ENCODE measurements at places on chromosomes 12 and 14.

DNA sequence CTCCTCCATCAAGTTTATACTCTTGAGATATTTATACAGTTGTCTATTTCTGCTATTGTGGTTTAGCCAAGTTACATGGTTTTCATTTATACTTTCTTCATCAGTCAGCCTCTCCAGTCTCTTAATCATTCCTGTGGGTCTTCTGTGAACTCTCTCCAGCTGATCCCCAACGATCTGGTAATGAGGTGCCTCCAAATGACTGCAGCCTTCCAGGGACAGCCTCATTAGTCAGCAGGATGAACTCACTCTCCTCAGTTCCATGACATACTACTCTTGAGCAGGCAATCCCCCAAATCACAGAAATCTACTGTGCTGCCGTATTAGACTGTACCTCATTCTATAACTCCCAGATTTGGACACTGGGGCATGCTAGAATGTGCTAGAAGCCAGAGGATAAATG lies 15.3 kb downstream of the AREL1 start:
- no peak for DNase-seq

DNA sequence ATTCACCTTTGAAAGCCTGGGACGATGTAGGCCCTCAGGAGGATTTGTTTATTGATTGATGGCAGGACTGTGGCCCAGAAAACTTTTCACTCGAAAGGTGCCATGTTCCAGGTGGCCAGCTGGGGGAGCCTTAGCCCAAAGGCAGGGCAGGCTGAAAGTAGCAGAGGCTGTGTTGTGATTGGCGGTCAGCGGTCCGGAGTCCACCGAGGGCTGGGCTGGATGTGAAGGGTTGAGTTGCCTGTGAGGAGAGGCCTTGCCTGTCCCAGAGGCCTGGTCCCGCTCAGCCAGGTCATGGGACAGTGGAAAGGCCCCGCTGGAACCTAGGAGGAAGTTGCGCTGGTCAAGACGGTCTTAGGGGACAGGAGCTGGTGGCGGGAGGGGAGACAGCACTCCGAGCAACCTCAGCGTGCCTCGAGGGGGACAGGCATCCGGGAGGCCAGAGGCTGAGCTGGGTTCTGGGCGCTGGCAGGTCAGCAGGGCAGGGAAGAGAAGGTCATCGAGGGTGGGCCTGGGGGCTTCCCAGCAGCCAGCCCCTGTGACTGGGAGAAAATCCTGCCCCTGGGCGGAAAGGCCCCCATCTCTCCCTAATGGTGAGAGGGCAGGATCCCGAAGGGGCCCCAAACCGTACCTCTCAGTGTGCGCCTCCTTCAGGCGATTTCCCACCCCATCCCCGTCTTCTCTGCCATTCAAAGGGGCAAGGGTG lies 26.3 kb downstream of the CMA1 start:
- peak; percentile 32 for DNase-seq

- no peak for DNase-seq
Observed at GRCh38 chr14:20413744-20414082, 412 bp upstream of the TEP1 start.

DNA sequence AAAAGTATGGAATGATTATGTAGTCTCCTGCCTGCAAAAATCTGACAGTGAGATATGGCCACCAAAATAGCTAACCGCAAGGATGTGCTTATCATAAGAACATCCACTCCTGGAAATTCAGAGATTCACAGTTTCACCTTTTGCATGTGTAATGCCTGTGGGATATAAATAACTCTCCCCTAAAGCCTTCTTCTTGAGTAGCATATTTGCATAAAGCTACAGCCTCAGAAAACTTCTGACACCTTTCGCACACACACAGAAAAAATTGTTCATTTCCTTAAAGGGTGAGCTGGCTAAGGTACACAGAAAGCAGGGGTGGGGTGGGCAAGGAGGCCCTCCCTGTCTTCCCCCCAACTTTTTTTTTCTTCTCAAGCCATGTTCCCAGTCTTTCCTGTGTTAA lies 3.1 kb upstream of the IGF1 start:
- no peak for DNase-seq

DNA sequence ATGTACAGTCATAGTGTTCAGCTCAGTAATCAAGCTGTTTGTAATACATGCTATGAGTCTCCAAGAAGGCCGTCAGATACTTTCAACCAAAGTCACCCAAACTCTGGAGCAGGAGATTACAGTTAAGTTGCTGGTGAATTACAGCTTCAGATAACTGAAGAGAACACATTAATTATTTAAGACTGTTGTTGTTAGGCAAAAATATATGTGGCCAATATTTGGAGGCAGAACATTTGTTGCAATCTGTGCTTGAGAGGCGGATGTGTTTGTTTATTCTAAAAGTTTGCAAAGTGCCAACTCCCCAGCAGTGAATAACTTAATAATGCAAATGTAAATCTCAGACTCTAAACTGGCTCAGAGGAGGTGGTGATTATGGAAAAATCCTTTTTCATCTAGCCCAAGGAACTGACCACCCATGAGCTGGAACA lies 300.7 kb upstream of the TBX3 start:
- no peak for DNase-seq

DNA sequence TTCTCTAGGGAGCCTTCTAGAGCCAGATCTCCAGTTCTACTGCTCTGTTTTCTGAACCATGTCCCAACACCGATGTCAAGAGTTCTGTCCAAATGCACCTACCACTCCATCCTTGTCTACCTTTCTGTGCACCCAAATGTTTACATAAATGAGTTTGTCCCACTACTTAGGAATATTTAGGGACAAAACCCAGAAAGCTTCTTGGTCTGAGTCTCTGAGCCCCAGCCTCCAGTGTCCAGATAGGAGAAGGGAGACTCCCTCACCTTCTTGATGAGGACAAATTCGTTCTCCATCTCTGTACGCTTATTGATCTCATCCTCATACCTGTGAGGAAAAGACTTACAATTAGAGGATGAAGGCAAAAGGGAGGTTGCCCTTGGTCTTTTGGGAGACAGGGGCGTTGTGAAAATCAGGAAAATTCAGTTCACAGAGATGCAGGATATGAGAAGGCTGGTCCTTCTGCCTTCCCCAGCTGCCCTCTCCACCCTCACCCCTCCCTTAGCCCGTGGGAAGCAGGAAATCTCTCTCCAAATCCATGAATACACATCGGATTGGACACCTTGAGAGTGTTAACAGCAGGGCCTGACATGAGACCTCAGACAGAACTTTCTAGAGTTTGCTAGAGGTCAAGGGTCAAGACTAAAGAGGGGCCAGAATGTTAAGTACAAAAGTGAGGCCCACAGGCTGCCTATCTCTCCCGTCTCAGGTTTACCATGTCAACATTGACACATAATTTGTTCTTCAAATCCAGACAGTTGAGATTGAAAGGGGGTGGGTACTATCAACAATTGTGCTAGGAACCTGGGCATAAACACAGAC lies 3.8 kb downstream of the KRT8 start:
- no peak for DNase-seq

GRCh38 chr12:48601013-48601756 lies 31.3 kb upstream of the LALBA start:
- DNase-seq: no peak

DNA sequence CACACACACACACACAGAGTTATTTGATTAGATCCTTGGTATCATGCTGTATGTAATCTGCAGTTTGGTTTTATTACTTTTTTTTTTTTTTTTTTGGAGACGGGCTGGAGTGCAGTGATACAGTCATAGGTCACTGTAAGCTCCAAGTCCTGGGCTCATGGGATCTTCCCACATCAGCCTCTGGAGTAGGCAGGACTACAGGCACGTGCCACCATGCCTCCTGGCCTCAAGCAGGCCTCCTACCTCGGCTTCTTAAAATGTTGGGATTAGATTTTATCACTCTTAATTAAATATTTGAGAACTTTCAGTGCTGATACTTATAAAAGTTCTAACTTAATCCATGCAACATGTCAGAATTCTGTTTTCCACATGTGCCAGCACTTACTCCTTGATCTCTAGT lies 31.3 kb upstream of the PSEN1 start:
- DNase-seq: no peak

GRCh38 chr14:68864361-68864750 lies 71.5 kb upstream of the ZFP36L1 start:
- DNase-seq: no peak

GRCh38 chr12:8912914-8913313 lies 1.4 kb upstream of the PHC1 start:
- DNase-seq: no peak

DNA sequence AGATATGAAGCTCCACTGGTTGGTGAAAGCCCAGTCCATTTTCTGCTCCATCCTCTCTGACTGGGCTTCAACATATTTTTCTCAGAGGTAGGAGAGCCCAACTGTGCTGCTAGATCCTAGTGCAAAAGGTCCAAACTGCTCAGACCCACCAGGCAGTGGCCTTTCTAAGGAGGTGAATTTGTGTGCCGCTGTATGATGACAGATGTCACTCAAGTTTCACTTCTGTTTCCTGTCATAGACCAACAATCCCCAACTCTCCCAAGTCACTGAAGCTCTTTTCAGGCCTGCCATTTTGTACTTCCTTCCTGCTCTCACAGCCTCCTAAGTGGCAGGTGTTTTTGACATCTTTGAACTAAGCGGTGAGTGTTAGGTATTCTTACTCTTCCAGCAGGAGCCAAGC lies 16.4 kb upstream of the RNASE4 start:
- no peak for DNase-seq

DNA sequence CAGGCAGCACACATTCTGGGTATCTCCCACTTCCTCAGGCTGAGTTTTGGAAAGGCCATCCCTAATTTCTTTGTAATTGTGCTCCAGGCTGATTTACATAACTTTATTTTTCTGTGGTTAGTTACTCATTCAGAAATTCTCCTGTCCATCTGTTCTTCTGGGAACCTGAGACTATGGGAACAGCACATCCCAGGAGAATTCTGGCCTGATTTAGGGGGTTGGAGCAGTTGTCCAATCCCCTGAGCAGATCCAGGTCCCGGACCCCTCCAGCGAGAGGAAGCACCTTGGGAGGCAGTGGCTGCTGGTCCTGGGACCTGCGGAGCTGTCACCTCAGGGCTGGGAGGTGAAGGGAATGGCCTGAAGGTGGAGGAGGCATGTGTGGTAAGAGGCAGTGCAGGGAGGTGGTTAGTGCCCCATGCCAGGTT lies 40.4 kb downstream of the TSPAN9 start:
- no peak for DNase-seq

DNA sequence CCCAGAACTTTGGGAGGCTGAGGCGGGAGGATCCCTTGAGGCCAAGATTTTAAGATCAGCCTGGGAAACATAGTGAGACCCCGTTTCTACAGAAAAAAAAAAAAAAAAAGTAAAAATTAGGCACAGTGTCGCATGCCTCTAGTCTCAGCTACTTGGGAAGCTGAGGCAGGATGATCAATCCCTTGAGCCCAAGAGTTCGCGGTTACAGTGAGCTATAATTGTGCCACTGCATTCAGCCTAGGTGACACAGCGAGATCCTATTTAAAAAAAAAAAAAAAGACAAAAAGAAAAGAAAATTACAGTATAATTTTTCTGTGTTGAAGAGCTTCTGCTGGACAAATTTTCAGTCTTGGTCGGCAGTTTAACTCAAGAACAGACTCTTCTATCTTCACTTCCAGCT lies 133.9 kb upstream of the FGD4 start:
- no peak for DNase-seq

DNA sequence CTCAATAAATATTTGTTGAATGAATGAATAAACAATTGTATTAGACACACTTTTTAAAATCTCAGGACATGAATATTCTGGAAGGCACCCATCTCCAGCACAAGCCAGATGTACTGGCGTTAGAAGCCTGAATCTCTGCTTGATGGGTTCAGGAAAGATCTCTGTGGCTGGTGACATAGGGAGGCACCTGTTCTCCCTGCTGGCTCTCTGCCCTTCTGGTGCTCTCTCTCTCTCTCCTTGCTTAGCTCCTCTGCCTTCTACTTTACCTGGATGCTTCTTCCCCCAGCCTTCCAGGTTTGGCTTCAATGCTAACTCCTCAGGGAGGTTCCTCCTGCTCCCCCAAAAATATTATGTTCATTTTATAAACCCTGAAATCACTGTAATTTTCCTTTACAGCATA lies 1.5 kb downstream of the CYP46A1 start:
- no peak for DNase-seq

GRCh38 chr14:28361486-28361885 lies 405.1 kb upstream of the FOXG1 start:
- DNase-seq: no peak

DNA sequence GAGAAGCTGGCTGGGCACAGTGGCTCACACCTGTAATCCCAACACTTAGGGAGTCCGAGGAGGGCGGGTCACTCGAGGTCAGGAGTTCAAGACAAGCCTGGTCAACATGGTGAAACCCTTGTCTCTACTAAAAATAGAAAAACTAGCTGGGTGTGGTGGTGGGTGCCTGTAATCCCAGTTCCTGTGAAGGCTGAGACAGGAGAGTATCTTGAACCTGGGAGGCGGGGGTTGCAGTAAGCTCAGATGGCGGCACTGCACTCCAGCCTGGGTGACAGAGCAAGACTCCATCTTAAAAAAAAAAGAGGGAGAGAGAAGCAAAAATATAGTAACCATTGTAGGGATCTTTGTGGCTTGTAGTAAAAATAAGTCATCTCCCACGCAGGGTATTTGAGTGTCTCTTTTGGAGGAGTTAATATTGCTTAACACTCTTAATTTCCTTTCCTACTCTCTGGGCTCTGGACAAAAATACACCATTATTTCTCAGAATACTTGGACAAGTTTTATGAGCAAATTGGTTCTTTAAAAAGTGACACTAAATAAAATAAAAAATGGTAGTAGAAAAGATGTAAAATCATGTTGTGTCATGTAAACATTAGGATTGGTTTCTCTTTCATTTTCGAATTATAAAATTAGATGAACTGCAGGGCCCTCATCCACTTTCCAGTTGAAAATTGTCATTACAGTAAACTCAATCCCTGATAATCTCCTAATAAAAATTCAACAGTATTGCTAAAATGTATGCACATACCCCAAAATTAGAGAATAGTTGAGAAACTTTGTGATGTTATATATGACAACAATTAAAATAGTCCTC lies 61.1 kb upstream of the C12orf71 start:
- no peak for DNase-seq

- DNase-seq: no peak
Observed at GRCh38 chr12:108029051-108029835, 99.8 kb upstream of the WSCD2 start.

DNA sequence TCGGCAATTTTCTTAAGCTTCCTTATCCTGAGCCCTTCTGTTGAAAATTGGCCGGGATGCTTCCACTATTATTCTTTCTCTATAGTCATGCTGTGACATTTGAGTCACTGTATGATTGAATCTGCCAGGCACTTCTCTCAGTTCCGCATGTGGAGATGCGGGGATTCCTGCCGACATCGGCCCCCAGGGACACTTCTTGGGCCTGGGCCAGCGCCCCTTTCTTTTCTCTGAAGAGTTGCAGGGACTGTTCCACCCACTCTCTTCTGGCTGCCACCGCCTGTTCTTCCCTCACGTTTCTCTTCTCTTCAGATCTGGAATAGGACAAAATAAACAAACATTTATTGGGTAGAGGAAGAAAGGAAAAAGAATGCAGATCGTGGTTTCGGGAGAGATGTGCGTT lies 310.1 kb downstream of the ETNK1 start:
- no peak for DNase-seq

- peak; percentile 52 for DNase-seq
Observed at GRCh38 chr14:76386944-76387782, 11.2 kb downstream of the ESRRB start.

DNA sequence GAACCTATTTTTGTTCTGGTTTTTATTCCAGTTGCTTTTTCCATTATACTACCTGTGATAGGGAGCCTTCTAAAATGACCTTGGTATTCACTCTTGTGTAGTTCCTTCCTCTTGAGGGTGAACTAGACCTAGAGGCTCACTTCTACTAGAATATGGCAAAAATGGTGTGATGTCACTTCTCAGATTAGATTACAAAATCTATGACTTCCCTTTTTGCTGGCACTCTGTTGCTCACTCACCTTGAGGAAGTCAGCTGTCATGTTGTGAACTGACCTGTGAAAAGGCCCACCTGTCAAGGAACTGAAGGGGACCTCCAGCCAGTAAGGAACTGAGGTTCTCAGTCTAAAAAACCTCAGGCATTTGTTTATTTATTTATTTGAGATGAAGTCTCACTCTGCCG lies 5.7 kb downstream of the MIPOL1 start:
- no peak for DNase-seq
